NCI-H1105 (cell line): ENCODE measurements at places on chromosomes 7 and 10.

DNA sequence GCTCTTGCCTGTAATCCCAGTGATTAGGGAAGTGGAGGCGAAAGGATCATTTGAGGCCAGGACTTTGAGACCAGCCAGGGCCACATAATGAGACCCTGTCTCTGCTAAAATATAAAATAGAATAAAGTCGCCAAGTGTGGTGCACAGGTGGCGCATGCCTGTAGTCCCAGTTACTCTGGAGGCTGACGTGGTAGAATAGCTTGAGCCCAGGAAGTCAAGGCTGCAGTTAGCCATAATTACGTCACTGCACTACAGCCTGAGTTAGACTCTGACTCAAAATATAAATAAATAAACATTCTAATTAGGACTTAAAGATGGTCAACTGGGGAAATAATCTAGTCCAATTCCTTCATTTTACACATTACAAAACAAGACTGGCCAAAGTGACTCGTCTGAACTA lies 768 bp downstream of the CHCHD2 start:
- no peak for DNase-seq

- DNase-seq: no peak
These were observed 229.9 kb downstream of the KIAA1217 start for GRCh38 chr10:24438800-24439199.

GRCh38 chr10:117441812-117442443 lies 66.7 kb upstream of the PDZD8 start:
- DNase-seq: no peak

DNA sequence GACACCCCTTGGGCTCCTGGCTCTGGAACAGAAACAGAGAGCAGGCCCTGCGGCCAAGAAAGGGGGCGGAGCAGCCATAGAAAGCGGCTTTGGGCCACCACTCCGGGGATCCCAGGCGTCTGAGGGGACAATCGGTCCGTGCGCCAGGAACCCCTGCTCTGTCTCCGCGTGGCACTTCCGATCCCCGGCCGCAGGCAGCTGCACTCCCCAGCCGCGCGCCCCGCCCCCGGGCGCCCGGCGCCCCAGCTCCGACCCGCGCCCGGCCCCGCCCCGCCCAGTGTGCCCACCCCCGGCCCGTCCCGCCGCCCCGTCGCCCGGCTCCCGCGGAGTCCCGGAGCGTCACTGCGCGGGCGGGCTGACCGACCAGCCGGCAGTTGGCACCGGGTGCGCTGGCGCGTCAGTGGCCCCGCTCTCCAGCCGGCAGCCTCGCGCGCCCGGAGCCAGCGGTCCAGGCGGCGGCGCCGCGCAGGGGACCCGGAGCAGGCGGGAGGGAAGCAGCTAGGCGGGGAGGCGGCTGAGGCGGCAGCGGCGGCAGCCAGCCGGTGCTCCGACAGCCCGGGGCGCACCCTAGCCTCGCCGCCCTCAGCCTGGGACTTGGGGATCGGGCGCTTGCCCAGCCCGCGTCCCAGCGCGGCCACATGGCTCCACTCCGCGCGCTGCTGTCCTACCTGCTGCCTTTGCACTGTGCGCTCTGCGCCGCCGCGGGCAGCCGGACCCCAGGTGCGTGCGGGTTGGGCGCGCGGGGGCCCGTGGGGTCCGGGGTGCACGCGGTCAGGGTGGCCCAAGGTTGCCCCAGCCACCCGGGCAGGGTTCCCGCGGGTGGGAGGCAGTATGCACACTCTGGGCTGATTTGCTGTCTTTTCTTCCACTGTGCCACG lies at the start of gene ADAMTS14:
ADAMTS14 (plus strand) TSS at position 342 of the 878 bp plus-strand sequence; CDS start at position 639, 297 bp downstream.
- DNase-seq: no peak

- no peak for DNase-seq
These were observed 192.7 kb downstream of the PTPRN2 start for GRCh38 chr7:158394936-158395335.

- no peak for DNase-seq
These were observed 49.3 kb upstream of the HBP1 start for GRCh38 chr7:107119376-107120105.

- no peak for DNase-seq
These were observed 19.4 kb upstream of the PDCD4 start for GRCh38 chr10:110852255-110852896.

DNA sequence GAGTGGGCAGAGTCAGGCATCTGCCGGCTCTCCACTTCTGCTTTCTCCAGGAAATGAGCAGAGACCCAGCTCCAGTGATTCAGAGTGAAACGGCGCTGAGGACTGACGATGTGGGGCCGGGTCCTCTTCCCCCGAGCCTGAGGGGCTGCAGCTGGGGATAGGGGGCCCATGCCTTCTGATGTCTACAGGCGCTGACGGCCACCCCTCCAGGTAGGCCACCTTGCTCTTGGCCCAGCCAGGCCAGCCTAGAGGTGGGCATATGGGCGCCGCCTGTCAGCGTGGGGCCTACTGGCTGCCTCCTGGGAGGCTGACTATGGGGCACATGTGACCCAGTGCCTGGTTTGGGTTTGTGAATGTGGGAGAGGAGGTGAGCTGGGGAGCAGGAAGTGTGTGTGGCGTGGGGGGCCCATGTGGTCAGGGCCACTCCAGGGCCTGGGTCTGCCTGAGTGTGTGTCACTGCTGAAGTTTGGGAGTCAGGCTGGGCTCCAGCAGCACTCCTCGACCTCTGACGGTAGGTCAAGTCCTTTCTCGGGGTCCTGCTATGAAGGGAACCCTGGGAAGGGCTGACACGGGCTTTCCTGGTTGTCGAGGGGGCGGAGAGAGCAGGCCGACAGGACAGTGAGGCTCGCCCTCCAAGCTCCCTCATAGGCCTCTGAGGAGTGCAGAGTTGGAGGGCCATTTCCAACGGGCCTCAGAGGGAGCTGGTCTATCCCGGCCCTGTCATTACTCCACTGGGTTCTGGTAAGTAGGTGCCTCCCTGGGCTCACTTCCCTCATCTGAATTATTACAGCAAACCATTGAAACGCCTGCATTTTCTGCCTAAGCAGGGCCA lies at the start of gene WDFY4:
WDFY4 (plus strand) TSS at position 82 of the 832 bp plus-strand sequence. CDS start 24,860 bp downstream, outside the sequence.
- DNase-seq: no peak

DNA sequence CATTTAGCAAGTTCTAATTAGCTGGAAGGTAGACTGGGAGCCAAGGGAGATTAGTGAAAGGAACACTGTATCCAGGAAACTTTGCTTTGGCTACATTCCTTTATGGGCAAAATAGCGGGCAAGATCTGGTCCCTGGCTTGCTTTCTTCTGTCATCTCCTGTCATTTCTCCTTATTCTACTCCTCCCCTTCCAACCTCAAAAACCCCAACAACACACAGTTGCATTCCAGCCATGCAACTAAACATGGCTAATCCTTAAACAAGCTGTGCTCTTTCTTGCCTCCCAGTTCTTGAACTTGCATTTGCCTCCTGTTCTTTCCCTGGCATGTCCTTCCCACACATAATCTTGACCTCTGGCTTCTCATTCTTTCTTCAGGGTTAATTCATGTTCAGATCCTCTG lies 59.5 kb upstream of the CDCA7L start:
- DNase-seq: no peak

DNA sequence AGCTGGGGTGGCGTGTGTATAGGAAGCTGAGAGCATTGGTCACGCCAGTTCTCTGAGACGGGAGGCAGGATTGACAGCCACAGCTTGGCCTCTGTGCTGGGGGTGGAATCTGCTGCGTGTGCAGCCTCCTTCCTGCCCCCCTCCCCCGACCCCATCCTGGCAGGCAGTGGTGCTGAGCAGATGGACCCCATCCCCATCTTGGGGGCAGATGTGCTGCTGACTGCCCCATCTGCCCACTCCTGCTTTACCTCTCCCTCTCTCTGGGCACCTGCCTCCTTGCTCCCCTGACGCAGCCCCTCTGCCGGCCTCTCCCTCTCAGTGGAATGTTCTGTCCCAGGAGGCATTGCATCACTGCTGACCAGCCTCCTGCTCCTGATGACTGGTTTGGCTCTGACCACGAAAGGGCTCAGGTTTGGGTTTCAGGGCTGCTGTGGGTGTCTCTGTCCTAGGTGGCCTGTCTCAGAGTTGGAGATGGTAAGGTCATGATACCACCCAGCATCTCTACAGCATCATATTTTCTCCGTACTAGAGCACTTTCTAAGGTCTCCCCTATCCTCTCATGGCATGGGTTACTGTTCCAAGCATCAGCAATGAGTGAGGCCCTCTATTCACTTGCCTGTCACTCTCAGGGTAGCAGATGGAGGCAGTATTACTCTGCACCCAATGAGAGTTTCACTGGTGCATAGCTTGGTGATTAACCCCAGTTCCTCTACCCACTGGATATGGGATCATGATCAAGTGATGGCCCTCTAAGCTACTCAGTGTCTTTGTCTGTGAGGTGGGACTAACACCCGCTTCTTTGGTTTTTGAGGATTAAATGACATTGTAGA lies 81.9 kb downstream of the RBM20 start:
- DNase-seq: no peak

DNA sequence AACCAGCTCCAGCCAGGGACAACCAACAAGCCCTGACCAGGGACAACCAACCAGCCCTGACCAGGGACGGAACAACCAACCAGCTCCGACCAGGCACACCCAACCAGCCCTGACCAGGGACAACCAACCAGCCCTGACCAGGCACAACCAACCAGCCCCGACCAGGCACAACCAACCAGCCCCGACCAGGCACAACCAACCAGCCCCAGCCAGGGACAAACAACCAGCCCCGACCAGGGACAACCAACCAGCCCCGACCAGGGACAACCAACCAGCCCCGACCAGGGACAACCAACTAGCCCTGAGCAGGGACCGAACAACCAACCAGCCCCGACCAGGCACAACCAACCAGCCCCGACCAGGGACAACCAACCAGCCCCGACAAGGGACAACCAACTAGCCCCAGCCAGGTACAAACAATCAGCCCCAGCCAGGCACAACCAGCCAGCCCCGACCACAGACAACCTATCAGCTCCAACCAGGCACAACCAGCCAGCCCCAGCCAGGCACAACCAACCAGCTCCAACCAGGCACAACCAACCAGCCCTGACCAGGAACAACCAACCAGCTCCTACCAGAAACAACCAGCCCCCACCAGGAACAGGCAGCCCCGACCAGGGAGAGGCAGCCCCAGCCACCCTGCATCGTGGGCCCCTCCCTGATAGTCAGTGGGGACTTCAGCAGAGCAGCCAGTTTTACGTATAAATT lies 56.4 kb downstream of the PROSER2 start:
- no peak for DNase-seq

DNA sequence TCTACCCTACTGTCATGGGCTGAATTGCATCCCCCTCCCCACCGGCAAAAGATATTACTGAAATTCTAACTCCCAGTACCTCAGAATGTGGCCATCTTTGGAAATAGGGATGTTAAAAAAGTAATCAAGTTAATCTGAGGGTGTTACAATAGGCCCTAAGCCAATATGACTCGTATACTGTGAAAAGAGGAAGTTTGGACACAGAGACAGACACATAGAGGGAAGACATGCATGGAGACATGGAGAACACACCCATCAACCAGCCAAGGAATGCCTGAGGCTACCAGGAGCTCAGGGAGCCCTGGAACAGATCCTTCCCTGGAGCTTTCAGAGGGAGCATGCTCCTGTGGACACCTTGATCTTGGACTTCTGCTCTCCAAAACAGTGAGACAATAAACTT lies 138.2 kb upstream of the ADO start:
- no peak for DNase-seq

- DNase-seq: no peak
These were observed 55.6 kb downstream of the CLIP2 start for GRCh38 chr7:74344786-74345185.

- no peak for DNase-seq
These were observed 25.3 kb upstream of the CUX1 start for GRCh38 chr7:101792051-101792681.

DNA sequence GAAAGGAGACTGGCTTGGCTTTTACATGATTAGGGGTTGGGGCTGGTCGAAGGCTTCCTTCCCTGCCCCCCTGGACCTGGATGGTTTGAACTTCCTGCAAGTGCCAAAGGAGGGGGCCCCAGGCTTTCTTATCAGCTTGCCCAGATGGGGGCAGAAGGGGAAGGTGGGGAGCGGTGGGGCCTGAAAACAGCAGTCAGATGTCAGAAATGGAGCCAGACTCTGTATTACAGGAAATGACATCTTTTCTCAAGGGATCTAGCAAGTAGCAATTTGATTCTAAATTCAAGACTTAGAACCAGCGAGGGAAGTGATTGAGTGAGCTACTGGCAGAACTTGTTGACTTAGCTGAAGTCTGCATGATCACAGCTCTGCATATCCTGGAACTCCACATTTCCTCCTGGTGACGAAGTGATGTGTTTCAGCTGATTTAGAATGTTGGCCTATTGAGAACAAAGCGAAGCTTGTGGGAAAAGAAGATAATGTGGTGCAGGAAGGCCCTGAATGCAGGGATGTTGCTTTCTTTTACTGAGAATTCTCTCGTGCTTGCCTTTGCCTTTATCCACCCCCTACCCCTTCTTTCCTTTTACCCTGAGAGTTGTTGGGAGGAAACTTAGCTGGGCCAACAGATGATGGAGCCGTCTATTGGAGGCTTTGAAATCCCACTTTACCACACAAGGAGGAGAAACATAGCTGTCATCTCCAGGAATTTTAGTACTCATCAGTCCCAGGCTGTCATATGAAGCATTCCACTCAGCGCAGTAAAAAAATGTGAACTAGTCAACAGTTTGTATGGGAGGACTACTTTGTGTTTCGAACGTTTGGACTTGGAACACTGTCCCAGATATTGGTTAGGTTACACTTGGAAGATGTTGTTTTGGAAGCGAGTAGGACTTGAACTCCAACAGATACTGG lies 43.2 kb downstream of the CCNY start:
- DNase-seq: no peak

GRCh38 chr7:151197932-151198331 lies 10.9 kb upstream of the ASB10 start:
- DNase-seq: no peak

DNA sequence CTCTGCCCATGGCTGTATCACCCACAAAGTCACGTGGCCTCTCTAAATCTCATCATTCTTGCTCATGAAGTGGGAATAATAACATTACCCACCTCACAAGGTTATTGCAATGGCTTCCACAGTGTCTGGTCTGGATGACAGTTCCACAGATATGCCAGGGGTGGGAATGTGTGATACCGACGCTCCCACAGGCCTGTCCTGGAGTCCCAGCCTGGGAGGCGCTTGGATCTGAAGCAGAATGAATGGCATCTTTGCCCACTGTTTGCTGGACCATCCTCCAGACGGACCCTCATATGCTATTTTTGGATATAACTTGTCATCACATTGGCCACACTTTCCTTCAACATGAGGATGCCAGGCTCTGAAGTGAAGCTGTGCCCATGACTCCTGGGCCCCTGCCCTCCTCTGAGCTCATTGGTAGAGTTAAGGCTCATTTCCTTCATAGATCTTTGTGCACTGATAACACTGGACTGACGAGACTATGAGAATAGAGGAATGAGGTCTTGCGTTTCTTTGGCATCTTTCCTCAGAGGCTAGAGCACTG lies 279.8 kb upstream of the ZNF32 start:
- no peak for DNase-seq
